ENCODE measurements at places on chromosomes 13 and 19.

GRCh38 chr13:66977161-66977560, 253.0 kb downstream of the PCDH9 start:
- no peak for DNase-seq

DNA sequence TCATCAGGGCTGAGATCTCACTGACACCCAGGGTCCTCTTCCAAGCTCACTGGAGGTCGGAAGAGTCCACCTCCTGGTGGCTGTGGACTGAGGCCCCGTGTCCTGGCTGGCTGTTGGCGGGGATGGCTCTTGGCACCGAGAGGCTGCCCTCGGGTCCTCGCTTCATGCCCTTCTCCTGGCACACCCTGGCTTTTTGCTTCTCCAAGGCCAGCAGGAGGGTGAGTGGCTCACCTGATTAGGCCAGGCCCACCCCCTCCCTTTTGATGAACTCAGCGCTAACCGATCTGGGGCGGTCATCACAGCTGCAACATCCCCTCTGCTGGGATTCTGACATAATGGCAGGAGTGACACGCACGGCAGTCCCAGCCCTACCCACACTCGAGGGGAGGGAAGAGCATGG, 4.4 kb downstream of the SLC39A3 start:
- DNase-seq: no peak

DNA sequence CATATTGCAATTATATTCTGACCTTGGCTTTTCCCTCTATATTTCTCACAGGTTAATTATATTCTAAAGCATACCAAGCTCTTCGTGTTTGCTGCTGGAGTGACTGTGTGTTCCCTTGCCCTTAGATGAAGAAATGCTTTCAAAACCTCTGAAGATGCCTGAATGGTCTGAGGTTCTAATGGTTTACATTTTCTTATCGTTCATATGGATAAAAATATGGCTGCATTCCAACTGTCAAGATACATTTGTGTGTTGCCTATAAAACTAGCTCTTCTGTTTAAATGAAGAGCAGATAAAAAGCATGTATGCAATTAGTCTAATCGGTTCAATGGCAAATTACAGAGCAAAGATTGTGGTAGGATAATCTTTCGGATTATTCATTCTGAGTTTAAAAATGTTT, 68.4 kb upstream of the ANKRD10 start:
- DNase-seq: no peak

DNA sequence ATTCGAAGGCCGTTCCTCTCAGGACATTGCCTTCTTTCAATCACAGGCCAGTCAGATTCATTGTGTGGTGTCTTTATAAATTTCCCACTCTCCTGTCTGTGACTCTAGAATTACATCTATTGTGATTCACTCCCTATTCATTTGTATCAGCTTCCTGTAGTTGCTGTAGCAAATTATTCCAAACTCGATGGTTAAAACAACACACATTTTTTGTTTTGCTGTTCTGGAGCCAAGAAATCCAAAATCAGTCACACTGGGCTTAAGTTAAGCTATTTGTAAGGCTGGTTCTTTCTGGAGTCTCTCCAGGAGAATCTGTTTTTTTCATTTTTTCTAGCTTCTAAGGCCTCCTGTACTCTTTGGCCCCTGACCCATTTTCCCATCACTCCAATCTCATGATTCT, 1487.0 kb upstream of the SLC10A2 start:
- no peak for DNase-seq

DNA sequence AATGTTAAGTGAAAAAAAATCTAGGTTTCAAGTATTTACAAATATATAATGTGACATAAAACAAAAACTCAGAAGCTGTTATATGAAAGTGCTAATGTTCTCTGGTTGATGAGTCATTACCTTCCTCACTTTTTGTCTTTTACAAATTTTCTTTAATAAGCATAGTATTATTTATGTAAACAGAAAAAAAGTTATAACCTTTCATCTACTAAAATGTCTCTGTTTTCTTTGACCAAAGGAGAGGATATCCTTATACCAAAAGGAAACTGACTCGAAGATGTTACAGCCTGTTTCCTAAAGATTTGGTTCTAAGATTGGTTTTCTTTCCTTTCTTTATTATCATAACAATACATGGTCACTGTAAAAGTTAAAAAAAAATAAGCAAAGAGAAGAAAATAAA, 38.0 kb downstream of the RCBTB2 start:
- no peak for DNase-seq

DNA sequence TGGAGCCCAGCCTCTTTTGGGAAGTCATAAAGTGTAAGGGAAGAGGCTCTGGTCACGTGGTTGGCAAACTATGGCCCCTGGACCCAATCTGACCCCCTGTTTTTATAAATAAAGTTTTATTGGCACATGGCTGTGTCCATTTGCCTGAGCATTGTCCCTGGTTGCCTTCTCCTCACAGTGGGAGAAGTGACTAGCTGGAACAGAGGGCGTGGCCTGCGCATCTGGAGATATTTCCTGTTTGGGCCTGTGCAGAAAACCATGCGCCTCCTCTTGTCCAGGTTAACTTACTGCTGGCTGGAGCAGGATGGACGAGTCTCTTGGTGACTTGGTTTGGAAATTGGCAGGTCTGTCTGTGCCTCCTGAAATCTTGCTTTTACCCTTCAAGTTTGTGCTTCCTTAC, 48.3 kb downstream of the KDM4B start:
- no peak for DNase-seq

GRCh38 chr13:46577696-46578589, 25.0 kb downstream of the LRCH1 start:
- DNase-seq: peak; percentile 32

DNA sequence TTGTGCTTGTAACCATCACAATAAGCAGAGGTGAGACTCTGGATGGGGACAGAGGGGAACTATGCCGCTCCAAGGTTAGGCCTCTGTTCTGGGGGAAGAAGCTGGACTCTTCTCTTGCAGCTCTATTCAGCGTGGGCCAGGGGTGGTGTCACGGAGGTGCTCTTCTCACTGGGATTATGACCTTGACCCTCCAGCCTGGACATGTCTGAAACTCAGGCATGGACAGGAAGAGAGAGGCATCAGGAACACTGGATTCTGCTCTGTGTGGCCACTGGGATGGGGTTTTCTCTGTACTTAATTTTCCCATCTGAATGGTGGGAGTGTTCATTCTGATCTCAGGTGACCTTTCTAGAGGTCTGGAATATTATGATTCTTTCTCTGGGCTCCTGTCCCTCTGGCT, 7.6 kb downstream of the MEGF8 start:
- no peak for DNase-seq

DNA sequence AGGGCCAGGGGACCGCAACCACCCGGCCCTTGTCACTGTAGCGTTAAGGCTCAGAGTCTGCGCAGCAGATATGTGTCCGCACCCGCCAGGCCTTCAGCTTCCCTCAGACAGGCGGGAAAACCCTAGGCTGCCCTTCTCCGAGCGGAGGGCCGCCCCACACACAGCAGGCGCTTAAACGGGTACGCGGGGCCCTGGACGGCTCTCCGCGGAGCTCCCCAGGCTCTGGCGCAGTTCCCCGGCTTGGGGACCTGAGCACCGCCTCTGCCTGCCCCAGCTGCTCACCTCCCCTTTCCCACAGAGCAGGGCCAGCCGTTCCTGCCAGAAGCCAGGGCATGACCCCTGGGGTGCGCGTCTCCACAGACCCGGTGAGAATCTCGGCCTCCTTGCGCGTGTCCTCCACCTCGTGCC, 593 bp downstream of the ZNF135 start:
- DNase-seq: no peak

GRCh38 chr19:1854542-1855039, 6.3 kb upstream of the REXO1 start:
- DNase-seq: no peak

DNA sequence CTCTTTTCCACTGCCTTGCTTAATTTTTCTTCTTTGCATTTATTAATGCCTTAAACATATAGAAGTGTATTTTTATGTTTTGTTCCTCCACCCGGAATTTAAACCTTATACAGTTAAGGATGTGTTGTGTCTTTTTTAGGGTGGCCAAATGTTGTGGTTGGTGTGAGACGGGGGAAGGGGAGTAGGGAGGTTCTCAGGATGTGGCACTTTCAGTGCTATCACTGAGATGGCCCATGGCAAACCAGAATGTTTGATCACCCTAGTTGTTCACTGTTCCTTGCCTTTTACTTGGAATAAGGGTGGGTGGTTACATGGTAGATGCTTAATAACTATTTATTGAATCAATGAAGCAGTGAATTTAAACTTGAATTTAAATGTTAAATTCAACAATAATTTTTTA, 216.0 kb upstream of the SLITRK1 start:
- no peak for DNase-seq

GRCh38 chr19:46555628-46556280, 45.4 kb upstream of the CALM3 start:
- no peak for DNase-seq

- DNase-seq: peak; percentile 12
Observed at GRCh38 chr13:79775830-79776229, 294.9 kb downstream of the NDFIP2 start.

GRCh38 chr13:97141564-97142005, 80.5 kb upstream of the MBNL2 start:
- DNase-seq: no peak

DNA sequence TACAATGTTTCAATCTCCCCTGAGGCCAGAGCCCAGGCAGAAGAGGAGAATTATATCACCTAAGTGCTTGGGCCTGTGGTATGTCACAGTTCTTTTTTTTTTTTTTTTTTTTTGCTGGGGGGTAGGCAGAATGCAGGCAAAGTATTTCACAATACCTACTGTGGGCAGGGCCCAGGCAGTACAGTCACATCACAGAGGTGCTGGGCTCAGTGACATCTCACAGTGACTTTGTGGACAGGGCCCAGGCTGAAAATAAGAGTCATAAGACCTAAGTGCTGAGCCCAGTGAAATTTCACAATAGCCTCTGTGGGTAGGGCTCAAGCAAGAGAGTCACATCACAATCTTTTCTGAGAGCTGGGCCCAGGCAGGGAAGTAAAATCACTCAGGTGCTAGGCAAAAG, 15.9 kb upstream of the ZNF208 start:
- DNase-seq: no peak

DNA sequence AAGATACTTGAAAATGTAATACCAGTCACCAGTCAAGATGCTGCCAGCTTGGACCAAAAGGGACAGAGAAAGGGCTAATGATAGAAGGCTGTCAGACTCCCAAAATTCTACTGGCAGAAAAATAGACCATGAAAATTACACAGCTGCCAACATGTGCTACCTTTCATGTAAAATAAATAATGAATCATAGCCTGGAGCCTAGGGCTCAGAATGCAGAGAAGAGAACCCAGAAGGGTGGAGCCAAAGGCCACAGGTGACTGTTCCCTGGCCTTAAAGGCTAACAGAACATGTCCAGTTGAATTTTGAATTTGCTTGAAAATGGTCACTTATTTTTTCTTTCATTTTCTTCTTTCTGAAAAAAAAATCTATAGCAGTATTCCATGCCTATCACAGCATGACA, 1827.0 kb upstream of the MIR17HG start:
- DNase-seq: no peak
